Psoas muscle (tissue), 8 donors: ENCODE measurements at places on chromosomes 12 and 14. TPM values are rescaled to one million over a fixed set of nuclear protein-coding genes. Genes with fewer than 3 reads are reported as not detected.

GDF3 gene
- not detected for total RNA-seq

GPR132 gene
- total RNA-seq: 0.60 TPM

SLC5A8 gene
- not detected for total RNA-seq

ART4 gene
- 0.19 TPM for total RNA-seq

GNB3 gene
- 0.30 TPM for total RNA-seq

MYF6 gene
- total RNA-seq: 480 TPM

AGAP2 gene
- 3.5 TPM for total RNA-seq

DNA sequence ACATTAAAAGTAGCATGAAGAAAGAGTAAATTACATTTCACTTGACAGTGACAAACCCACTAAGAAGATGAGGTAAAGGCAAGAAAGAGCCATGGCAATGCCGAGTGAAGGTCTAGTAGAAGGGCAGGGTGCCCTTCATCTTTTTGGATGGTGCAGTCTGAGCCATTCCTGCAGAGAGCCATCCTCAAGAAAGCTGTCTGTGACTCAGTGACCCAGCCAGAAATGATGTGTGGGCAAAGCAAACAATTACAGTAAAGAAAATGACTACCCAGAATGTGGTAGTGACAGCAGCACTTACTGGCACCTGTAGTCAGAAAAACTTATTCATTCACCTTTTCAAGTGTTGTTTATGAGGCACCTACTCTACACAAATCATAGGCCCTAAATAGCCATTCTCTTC is 281.7 kb downstream of the DUSP6 start:
- no peak for DNase-seq

GRCh38 chr12:41055875-41056577 is 132.1 kb upstream of the PDZRN4 start:
- DNase-seq: no peak

- no peak for DNase-seq
These were observed 58.8 kb downstream of the TMEM30B start for GRCh38 chr14:61222388-61222787.

DNA sequence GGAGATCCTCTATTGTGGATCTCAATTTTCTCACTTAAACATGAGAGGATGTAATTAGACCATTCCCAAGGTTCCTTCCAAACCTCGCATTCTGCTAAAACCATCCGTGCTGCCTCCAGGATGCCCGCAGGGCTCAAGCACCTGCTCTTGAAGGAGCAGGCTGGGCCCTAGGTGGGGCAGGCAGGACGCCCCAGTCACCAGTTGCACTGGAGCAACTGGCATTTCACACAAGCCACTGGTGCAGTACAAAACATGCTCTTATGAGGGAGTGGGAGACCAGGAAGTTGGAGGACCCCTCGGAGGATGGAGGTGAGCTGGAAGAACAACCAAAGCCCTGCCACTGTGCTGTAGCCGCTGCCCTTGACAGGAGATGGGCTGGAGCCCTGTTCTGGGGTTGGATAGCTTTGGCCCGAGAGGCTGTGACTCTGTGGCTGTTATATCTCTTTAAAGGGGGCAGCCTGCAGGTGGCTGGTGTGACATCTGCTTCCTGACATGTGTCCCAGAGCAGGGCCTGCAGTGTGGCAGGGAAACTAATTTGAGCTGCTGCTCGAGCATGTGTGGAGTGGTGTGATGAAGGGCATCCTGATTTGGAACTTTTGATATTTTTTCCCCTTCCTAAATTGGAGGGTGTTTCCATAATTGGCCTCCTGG is 122.2 kb downstream of the CRACR2A start:
- DNase-seq: no peak

DNA sequence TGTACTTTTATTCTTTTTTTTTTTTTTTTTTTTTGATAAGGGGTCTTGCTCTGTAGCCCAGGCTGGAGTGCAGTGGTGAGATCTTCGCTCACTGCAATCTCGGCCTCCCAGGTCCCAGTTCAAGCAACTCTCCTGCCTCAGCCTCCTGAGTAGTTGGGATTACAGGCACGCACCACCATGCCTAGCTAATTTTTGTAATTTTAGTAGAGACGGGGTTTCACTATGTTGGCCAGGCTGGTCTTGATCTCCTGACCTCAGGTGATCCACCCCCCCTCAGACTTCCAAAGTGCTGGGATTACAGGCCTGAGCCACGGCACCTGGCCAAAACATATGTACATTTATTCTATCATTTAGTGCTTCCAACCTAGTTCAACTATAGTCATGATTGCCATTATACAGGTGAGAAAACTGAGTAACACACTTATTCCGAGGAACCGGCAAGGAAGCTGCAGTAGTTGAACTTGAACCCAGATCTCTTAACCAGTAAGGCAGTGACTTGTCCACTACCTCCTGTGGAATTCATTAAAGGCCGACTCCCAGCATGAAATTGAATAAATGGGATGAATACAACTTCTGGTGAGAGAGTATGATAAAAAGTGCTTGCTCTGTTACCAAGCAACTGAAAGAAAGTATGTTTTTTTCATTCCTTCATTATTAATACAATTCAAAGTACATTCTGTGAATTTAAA is 755 bp upstream of the ATF7IP start:
- DNase-seq: no peak

GRCh38 chr14:93332853-93333630 is at the start of gene BTBD7:
Gene BTBD7, minus strand, starts transcription at chr14:93333036. Its CDS starts 36,985 bp downstream, at chr14:93296051.
- DNase-seq: peak; percentile 97

DNA sequence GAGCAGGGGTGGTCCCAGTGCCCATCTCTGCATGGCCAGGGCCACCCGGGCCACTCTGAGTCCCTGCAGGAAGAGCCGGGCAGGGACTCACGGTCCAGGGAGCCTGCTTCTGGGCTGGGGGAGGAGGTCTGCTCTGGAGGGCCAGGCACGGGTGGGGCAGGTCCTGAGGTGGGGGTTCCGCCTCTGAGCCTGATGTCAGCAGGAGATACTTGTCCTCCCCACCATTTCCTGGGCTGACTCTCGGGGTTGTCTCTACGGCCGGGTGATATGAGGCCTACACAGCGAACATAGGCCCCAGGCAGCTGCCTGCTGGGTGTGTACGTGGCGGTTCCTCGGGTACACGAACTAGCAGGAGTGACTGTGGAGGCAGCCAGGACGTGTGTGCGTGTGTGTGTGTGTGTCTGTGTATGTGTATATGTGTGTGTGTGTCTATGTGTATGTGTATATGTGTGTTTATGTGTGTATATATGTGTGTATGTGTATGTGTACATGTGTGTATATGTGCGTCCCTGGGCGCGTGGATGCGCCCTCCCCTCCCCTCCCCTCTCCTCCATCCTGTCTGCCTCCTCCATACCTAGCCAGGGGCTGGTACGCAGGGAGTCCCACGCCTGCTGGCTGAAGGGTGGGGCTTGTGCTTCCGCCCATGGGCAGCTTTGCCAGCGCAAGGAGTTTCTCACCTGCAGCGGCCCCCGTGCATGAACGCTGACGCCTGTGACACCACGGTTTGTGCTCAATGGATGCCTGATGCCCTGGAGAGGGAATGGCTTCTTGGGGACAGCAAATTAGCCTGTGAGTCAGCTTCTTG is 30.4 kb upstream of the TRAF3 start:
- DNase-seq: no peak

GRCh38 chr12:123982269-123982668 is 9.3 kb downstream of the ZNF664 start:
- no peak for DNase-seq

DNA sequence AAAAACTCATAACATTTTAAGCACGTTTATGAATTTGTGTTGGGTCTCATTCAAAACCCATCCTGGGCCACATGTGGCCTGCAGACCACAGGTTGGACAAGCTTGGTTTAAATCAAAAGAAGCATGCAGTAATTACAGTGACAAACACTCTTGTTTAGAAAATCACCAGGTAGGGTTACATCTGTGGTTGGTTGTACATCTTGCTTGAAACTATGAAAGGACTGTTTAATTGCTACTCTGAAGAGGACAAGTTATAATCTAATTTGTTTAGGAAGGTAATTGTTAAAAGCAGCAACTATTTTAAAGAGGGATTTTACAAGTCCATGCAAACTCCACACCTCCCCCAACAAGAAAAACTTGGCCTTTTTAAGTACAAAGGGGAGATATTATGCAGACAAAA is 4.0 kb downstream of the TRIP11 start:
- DNase-seq: no peak

- no peak for DNase-seq
These were observed 13.9 kb upstream of the CACNA2D4 start for GRCh38 chr12:1932264-1932777.

GRCh38 chr12:74456431-74456830 is 81.2 kb upstream of the ATXN7L3B start:
- DNase-seq: no peak

DNA sequence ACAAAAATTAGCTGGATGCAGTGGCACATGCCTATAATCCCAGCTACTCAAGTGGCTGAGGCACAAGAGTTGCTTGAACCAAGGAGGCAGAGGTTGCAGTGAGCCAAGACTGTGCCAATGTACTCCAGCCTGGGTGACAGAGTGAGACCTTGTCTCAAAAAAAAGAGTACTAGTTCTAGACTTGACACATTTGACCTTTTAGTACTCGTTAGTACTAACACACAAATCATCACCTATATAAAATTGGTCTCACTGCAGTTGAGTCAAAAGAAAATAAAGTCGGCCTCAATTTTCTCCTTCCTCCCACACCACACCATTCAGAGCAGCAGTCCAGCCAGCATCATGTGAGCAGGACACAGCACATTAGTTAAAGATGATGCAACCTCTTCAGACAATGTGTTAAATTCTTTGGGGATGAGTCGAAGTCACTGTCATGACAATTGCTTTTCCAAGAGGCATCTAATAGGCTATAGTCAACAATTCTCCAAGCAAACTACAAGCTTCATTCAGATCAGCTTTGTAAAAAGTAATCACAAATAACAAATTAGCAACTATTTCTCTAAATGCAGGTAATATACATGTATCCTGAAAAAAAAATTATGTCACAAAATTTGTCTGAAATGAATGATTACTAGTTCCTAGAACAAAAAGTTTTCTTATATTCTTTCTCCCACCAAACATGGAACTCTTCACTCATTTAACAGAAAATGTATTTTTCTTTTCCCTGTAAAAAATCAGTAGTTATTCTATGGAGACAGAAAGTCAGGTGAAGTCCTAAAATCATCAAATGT is 55.6 kb downstream of the CLIP1 start:
- peak; percentile 82 for DNase-seq

DNA sequence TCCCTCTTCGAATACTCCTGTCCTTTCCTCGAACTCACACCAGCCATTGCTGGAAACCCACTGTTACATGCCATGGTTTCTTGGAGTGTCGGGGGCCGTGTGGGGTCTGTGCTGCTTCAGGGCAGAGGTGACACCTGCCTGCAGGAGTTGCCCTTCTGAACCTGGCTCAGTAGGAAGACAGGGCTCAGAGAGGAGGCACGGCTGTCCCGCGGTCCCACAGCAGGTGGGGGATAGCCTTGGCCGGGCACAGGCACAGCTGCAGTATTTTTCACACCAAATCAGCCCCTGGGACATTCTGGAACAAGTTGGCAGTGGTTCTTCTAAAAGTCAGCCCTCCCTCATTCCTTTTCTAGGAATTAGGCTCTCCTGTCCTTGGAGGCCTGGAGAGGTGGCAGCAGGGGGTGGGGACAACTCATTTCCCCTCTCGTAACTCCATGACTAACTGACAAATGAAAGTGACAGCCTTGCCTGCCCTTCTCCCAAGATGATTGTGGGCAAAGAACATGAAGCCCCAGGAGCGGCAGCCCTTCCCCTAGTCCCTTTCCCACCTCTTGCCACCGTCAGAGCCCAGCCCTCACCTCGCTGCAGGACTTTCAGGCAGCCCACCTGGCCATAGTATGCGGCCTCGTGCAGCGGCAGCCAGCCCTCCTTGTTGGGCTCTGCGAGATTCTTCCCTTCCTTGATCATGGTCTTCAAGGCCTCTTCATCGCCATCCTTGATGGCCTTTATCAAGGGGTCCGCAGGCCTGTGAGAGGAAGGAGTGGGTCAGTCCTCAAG is 22.4 kb downstream of the ASB2 start:
- no peak for DNase-seq

DNA sequence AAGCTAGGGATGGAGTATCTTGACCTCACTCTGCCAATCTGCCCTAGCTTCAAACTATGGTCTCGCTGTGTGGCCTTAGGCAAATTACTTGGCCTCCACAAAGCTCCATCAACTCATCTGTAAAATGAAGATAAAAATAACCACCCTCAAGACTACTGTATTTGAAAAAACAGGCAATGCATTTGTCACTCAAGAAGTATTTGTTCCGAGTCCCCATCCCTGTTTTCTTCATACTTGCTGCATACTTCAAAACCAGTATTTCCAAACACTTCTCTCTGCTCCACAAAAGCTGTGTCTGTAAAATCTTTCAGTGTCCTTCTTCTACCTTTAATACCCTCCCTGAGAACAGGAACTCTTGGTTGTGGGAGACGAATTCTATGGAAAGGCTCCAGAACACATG is 47.9 kb downstream of the GTF2A1 start:
- DNase-seq: no peak

- no peak for DNase-seq
These were observed 209.6 kb downstream of the FSCB start for GRCh38 chr14:44297437-44297836.

GRCh38 chr12:110033888-110034287 is 14.4 kb downstream of the C12orf76 start:
- DNase-seq: no peak

GRCh38 chr12:43338848-43339526 is 213.0 kb downstream of the ADAMTS20 start:
- no peak for DNase-seq

DNA sequence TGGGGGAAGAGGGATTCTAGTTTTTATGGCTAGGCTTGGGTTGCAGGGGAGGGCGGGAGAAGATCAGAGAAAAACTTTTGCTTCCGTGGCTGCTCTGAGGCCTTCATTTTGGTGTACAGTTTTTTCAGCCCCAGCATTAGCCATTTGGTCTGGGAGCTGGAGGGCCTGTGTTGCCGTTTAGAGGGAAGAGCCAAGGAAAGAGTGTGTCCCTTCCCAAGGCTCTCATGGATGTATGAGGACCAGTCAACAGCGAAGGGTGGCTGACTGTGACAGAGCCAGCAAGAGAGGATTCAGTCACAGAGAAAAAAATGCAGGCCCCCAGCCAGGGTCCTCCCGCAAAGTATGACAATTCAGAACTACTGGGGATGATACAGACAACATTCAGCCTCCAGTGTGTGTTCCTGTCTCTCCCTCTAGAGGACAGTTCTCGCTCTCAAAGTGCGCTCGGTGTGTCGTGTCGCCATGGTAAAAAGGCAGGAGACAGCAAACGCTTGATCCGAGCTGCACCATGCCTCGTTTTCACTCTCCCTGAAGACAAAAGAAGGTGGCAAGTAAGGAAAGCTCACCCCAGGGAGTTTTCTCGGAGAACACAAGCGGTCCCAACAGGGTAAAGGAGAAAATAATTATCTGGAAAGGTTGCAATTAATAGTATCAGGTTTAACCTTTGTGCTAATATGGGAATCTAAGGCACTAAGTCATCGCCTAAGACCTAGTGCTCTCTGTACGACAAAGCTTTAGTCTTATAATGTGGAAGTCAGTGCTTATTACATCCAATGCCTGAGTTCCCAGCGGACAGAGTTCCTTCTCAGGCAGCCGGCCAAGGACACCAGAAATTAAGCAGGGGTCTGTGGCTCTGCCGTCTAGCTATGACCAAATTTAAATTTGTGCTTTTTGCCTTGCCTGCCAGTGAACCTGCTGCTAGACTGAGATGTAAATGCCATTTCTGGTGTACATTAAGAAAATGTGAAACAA is 157.3 kb upstream of the PLXNC1 start:
- peak; percentile 50 for DNase-seq
